ENCODE measurements at places on chromosomes 6 and 20.
A peak's percentile ranks its signal among the peaks of the same experiment; 100 is the strongest.

DNA sequence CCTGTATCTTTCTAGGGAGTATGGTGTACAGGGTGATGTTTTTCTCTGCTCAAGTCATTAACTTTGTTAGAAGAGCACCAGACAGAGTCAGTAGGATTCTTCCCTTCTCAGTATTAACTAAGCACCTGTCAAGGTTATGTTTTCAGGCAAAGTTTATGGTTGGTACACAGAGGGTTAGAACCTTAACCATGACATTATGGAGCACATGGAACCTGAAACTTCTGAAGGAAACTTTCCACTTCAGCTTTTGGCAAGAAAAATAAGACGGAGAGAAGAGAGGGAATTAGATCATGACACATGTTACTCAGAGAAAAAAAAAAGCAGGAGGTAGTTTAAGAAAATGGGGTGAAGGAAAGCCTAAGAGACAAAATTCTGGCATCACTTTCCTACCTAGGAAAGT is 112.9 kb upstream of the PDE7B start:
- peak; percentile 3 for DNase-seq

DNA sequence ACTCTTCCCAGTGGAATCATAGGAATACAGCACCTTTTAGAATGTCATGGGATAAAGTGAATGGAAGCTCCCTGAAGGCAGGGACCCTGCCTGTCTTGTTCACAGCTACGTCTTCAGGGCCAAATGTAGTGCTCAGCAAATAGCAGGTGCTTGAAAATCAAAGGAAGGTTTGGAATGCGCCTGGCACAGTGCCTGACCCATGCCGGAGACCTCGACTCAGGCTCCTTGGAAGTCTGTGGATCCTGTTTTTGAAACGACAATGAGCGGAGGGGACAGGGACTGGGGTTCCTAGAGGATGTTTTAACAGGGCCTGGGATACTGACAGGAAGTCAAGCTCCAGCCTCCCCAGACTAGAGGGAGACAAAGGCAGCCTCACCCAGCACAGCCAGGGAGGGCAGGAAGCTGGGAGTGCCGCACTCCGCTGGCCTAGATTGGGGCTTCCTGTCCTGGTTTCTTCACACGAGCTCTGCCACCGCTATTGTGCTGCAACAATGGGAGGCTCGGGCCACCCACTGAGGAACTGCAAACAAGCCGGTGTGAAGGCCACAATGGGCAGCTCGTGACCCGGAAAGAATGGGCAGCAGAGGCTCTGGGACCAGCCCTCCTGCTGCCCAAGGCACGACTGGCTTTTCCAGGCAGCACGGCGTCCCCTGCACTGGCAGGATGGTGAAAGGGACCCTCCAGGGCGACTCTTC is 76.7 kb downstream of the PREX1 start:
- DNase-seq, result no peak

DNA sequence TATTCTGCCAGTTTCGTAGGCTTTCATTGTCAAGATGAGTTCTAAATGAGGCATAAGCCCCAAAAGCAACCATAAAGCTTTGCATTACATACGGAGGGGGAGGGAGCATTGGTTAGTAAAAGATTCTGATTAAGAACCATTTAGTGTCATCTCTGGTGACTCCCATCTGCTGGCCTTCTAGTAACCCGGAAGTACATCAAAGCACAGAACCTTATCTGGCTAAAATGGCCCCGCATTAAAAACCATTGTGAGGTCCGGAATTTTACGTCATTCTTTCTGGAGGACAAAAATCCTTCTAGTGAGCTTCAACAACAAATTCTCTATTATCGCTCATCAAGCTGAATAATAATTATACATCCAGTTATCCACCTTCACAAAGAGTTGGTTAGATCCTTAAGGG is 37.8 kb downstream of the METTL24 start:
- DNase-seq, result no peak

GRCh38 chr6:89186762-89187161 is 30.4 kb downstream of the GABRR1 start:
- no peak for DNase-seq

DNA sequence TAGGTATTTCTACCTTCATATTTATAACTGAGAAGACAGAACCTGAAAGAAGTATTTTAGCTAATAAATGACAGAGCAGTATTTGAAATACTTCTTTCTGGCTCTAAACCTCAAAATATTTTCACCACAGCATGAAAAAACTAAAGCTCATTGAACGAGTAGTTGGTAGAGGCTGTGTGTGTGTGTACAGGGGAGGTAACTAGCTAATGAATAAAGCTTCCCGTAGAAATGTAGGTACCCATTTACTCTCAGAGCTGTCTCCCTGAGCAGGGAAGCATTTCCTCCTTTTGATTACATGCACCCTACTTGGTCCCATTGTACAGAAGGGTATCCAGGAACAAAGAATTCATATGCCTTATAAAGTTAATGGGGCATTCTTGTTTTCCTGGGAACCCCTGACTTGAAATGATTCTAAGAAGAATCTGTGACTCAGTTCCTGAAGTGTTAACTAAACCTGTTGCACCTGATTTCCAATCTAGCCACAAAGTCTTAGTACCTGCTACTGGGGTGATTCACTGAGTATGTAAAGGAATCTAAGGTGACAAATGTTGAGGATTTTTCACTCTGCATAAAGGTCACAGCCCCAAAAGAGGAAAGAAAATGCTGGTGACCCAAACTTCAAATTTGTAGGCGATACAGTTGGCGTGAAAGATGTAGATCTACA is 12.5 kb downstream of the CRYBG1 start:
- DNase-seq, result no peak

Data from fibroblast of upper back skin (primary cell).